CD4-positive, alpha-beta T cell treated with Interleukin-4 for 1 hour (primary cell): ENCODE measurements at places on chromosomes 13 and 19.

GRCh38 chr13:20526664-20527063 is 1.0 kb upstream of the CRYL1 start:
- DNase-seq, result no peak

DNA sequence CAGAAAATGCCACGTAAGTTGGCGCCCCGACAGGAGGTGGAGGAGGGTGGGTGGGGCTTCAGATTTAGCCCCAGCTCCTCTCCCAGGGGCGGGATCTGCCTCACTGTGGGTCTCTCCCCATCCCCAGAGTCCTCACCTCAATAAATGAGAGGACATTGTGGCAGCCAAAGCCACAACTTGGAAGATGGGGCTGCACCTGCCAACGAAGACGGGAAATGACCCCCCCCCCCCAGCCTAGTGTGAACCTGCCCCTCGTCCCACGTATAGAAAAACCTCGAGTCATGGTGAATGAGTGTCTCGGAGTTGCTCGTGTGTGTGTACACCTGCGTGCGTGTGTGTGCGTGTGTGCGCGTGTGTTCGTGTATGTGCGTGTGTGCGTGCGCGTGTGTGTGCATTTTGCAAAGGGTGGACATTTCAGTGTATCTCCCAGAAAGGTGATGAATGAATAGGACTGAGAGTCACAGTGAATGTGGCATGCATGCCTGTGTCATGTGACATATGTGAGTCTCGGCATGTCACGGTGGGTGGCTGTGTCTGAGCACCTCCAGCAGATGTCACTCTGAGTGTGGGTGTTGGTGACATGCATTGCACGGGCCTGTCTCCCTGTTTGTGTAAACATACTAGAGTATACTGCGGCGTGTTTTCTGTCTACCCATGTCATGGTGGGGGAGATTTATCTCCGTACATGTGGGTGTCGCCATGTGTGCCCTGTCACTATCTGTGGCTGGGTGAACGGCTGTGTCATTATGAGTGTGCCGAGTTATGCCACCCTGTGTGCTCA is 1.5 kb upstream of the TRAPPC5 start:
- peak; percentile 81 for DNase-seq

DNA sequence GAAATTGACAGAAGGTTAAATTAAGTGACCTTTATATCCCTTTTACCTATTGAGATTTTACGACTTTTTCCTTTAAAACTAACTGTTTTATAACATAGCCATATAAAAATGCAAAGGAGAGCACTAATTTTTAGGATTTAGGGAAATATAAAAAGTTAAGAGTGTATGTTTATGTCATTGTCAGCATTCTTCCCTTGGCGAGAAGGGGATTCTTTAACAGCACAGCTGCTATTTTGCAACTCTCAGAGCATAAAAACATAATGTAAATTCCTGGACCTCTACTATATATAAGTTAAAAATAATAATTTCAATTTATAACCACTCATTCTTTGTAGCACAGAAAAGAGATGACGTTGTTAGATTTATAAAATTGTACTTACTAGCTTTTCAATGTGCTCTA is 363.2 kb downstream of the DACH1 start:
- DNase-seq, result no peak

DNA sequence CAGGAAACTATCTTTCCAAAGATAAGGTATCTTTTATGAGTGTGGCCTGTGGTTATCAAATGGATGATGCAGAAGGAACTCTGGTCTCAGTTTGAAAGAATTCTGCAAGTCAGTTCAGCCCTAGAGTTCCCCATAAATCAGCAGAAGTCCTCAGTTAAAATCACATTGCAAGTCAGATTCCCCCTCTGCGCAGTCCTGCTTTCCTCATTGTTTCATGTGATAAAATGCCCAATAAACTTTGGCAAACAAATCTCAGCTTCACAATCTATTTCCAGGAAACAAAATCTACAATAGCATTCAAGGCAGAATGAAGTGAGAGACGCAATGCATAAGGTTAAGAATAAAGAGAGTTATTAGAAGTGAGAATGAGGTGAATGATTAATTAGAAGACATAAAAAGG is 216.3 kb upstream of the KLHL1 start:
- no peak for DNase-seq

- no peak for DNase-seq
Observed at GRCh38 chr19:17370026-17370587, 7.0 kb downstream of the PLVAP start.

- DNase-seq, result no peak
Observed at GRCh38 chr19:1416014-1416841, 8.8 kb downstream of the DAZAP1 start.

GRCh38 chr13:87923753-87924152 is 252.6 kb downstream of the SLITRK5 start:
- no peak for DNase-seq

- no peak for DNase-seq
Observed at GRCh38 chr13:59111751-59112171, 1052.0 kb downstream of the DIAPH3 start.

- DNase-seq, result peak; percentile 84
Observed at GRCh38 chr19:18450931-18451836, 13.3 kb upstream of the ISYNA1 start.

DNA sequence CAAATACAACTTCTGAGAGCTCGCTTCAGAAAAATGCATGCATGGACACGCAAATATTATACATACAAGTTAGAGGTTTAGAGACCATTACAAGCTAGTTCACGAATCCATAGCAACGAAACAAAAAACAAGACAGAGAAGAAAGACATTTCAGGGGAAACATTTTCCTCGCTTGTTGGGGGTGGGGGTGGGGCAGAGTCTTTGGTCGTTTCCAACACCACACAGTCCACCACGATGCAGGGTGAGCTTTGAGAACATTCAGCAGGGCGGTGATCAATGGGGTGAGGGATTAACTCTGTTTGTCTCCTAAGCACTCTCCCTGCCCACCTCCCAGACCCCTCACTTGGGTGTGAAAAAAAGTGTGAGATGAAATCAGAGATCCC is 651 bp downstream of the OXGR1 start:
- no peak for DNase-seq

- DNase-seq, result no peak
Observed at GRCh38 chr19:3494051-3494450, 6.4 kb downstream of the DOHH start.
